ENCODE measurements at places on chromosomes 3 and 15. TPM values are rescaled to one million over a fixed set of nuclear protein-coding genes. Genes with fewer than 3 reads are reported as not detected.

DNA sequence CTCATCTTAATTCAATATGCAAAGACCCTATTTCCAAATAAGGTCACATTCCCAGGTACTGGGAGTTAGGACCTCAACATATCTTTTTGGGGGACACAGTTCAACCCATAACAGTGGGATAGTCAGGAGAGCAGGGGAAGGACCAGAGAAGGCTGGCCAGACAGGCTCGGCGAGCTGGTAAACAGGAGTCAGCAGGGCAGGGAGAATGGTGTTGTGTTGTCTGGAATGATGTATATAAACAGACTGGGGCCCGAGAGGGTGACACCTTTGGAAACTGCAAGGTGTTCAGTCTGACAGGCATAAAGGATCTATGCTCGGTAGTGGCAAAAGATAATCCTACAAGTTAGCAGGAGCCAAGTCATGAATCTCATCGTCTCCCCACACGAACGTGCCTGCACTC, 10.1 kb upstream of the PPP1R2 start:
- no peak for DNase-seq

DNA sequence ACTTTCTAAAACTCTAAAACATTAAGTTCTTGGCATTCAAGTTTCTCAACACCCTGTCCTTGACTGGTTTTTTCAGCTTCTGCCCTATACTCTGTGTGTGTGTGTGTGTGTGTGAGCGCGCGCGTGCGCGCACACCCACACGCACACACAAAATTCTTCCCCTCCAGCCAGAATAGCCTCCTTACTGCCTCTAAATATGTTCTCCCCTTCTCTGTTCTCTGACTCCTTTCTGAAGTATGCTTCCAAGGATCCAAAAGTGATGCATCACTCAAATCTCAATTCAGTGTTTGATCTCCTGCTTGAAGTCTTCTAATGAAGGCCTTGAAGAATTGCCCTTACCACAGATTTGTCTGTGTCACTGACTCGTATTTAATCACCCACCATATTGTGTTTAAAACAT, 129.8 kb downstream of the SLC25A26 start:
- DNase-seq, result no peak

- DNase-seq, result no peak
Measured at GRCh38 chr3:47603332-47603731, 24.7 kb upstream of the CSPG5 start.

GRCh38 chr3:160569894-160570652, 4.7 kb upstream of the KPNA4 start:
- peak; percentile 54 for DNase-seq

- peak; percentile 70 for DNase-seq
Measured at GRCh38 chr3:139533781-139534454, 5.6 kb downstream of the RBP1 start.

- no peak for DNase-seq
Measured at GRCh38 chr3:28348265-28348628, 274 bp upstream of the ZCWPW2 start.

MCF2L2 gene
- 1.1 TPM for total RNA-seq

DNA sequence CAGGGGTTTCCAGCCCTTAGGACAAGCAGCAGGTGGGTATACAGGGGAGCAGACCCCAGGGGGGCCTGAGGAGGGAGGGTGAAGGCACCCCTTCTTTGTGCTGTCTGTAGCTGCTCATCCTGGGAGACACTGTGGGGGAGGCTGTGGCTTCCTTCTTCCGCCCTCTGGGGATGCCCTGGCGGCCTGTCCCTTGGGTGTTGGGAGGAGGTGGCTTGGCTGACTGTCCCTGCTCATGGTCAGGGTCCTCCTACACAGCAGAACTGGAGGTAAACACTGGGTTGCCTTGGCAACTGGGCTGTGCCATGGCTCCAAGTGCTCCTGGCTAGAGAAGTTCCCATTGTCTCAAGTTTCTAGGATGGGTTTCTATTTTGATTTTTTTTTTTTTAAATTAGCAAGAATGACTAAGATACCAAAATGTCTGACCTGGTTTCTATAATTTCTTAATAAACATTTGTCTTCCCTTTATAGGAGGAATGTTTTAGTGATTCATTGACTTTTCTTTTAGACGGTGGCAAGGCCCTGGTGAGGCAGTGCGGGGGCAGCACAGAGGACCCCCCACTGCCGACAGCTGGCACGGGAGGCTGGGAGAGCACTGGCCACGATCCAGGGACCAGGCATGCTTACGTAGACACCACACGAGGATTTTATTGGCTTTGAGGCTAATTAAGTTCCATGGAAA, 12.4 kb downstream of the KLF13 start:
- DNase-seq, result peak; percentile 38

LRTM1 gene
- not detected for total RNA-seq

GRCh38 chr3:158106766-158107471, 699 bp upstream of the SHOX2 start:
- DNase-seq, result peak; percentile 35

IGSF10 gene
- total RNA-seq, result not detected
